Activated CD4-positive, alpha-beta T cell treated with anti-CD3 and anti-CD28 coated beads, Interleukin-2, amount 50 U/mL, for 24 hours (primary cell): ENCODE measurements at places on chromosomes 4 and X.
A peak's percentile ranks its signal among the peaks of the same experiment; 100 is the strongest.

GRCh38 chrX:19686876-19687275 lies 171.6 kb upstream of the MAP3K15 start:
- no peak for DNase-seq

DNA sequence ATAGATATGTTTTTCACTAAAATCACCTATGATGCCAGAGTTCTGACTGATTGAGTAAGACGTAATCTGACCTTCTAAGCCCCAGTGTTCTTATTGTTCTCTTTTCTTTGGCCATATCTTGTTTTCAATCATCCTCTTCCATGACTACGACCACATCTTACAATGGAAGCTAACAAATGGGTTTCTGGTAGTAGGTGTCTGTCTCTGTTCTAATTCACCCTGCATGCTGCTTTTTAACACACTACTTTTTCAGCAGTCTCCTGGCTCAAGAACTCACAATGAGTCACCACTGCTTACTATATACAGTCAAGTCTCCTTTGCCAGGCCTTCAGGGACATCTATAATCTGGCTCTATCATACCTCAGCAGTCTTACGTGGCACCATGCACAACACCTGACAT lies 146.1 kb downstream of the NEXMIF start:
- DNase-seq = no peak

- no peak for DNase-seq
Measured at GRCh38 chr4:176778063-176778462, 14.7 kb downstream of the VEGFC start.

DNA sequence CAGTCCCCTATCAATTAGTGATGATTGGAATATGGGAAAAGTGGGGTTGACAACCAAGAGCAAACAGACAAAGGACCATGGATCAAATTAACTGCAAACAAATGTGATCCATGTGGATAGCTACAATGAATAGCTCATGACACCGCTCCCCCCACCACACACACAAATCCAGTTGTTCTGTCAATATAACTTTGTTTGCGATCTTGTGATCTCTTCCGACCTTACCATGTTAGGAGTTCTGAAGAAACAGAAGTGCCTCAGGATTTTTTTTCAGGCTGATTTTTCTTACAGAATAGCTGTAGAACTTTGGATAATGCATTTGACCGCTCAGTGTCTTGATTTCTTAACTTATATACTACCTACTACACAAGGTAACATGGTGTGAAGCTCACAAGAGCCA lies 116.6 kb downstream of the SH2D1A start:
- no peak for DNase-seq

DNA sequence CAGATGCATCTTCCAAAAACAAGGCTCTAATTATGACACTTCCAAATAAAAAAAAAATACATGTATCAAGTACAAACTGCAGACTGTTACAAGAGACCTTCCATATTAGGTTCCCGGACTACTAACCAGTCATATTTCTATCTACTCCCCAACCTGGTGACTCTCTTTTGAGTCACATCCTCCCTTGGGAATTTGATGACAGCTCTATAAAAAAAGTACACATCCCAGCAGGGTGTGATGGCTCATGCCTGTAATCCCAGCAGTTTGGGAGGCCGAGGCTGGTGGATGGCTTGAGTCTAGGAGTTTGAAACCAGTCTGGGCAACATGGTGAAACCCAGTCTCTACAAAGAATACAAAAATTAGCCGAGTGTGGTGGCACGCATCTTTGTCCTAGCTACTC lies 14.9 kb downstream of the RPGR start:
- DNase-seq = no peak

- DNase-seq = no peak
Measured at GRCh38 chr4:168737806-168738172, 240.9 kb downstream of the PALLD start.

GRCh38 chrX:5306654-5307121 lies 922.0 kb downstream of the NLGN4X start:
- DNase-seq = no peak

GRCh38 chr4:75598390-75598789 lies 31.9 kb downstream of the CDKL2 start:
- DNase-seq = no peak

DNA sequence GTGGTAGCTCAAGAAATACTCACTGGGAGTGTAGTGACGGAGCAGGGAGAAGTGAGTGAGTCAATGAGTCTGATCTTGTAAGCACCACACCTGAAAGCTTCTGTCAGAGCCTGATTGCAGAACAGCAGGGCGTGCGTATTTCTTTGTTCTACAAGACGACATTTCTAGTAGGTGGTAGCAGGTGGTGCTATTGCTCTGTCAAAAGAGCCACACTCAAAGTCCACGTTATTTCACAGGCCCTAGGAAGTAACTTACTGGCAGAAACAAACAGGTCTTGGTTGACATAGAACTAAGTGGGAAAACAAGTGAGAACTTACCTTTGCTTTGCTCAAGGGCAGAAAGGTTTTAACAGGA lies 46.4 kb upstream of the SPRY1 start:
- no peak for DNase-seq

GRCh38 chr4:83704786-83705185 lies 168.9 kb downstream of the GPAT3 start:
- no peak for DNase-seq

DNA sequence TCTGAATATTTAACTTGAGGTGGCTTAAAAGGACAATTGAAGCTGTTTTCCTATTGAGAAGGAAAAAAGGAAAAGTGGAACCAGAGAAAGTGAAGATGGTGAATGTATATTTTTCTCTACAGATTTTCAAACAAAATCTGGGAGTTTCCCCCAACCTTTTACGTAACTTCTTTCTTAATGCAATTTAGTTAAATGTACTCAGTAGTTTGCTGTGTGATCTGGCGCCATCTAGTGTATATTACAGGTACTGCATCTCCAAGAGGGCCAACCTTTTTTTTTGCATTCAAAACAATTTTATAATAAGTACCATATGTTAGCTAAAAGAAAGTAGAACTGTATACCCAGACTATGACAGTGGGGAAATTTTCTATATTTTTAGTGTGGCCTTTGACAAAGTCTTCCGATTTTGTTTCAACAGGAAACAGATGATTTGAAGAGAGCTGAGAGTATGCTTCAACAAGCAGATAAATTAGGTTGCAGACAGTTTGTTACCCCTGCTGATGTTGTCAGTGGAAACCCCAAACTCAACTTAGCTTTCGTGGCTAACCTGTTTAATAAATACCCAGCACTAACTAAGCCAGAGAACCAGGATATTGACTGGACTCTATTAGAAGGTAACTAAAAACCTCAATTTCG lies 82.0 kb downstream of the PLS3 start:
- DNase-seq = no peak

DNA sequence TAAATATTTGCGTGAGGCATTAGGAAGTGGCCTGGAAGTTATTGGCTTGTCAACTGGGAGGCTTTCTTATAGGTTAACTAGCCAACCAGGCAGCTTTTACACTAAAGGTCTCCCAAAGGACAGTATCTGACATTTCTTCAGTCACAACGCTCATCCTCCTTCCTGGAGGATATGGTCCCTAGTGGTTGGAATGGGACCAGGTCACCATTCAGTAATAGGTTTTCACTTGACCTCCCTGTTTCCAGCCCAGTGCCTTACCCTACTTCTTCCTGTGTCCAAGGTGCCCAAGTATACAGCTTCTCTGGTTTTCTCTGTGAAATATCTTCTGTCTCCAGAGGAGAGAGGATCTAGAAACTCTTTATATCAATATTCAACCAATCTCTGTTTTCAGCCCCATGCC lies 38.5 kb downstream of the RPS6KA3 start:
- no peak for DNase-seq

- no peak for DNase-seq
Measured at GRCh38 chr4:48366611-48367010, 25.3 kb downstream of the SLAIN2 start.

DNA sequence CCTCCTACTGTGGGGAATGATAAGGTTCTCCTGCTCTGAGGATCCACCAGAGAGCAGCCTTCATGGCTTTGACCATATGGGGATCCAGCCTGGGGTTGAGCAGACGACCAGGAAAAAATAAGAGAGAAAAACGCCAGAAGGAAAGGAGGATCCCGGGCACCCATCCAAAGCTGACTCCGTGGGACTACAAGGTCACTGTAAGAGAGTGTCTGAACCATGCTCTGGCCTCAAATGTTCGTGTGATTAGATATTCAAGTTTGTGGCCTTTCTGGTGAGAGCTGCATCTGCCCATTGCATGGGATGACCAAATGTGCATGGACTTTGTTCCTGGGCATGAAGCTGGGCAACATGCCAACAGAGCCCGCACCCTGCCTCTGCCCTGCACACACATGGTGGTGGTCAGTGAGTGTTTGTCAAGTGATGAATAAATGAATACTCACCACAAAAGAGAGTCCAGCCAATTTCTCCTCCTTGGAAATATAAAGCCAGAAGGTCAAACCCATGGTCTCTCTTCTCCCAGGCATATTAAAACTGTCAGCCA lies 346.0 kb upstream of the GATB start:
- DNase-seq = no peak

DNA sequence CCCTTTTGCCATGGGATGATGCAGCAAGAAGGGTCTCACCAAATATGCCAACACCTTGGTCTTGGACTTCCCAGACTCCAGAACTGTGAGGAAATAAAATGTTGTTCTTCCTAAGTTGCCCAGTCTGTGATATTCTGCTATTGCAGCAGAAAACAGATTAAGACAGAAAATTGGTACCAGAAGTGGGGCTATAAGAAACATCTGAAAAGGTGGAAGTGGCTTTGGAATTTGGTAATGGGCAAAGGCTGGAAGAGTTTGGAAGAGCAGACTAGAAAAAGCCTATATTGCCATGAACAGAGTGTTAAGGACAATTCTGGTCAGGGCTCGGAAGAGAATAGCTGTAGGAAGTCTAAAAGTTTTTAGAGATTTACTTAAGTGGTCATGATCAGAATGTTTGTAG lies 27.4 kb downstream of the CASP6 start:
- no peak for DNase-seq

DNA sequence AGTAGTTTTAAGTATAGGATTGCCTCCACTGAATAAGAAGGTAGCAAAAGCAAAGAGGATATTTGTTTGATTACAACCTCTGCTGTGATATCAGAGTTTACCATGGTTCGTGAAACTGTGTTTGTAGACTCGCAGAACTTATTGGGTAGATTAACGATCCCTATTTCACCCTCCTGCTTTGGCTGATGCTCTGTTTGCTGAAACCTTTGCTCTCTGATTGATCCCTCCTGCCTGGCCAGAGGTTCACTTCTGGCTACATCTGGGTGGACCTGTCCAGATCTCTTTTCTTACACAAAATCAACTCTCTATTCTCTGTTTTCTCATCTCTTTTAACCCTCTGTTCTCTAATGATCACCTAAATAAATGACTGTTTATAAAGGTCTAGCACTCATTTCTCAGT lies 37.9 kb upstream of the TMEM192 start:
- DNase-seq = no peak

DNA sequence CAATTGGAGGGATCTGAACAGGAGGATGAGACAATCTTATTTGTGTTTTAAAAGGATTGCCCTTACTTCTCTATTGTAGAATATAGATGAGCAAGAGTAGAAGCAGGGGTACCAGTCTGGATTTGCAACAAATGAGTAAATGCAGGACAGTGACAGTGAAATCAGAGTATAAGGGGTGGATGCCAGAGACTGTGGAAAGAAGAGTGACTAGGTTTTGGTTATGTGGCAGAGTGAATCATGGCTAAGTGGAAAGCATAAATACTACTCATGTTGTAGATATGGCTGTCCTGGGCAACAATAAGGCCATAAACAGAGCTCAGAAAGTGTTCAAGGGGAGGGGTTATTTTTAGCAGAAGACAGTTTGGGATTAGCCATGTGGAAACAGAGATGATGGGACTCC lies 6.0 kb upstream of the VSIG4 start:
- peak; percentile 14 for DNase-seq

- DNase-seq = no peak
Measured at GRCh38 chr4:184790826-184791225, 34.9 kb downstream of the ACSL1 start.

GRCh38 chr4:185280608-185281007 lies 71.2 kb downstream of the SNX25 start:
- DNase-seq = no peak

GRCh38 chrX:15564981-15565579 lies 35.7 kb downstream of the ACE2 start:
- no peak for DNase-seq

DNA sequence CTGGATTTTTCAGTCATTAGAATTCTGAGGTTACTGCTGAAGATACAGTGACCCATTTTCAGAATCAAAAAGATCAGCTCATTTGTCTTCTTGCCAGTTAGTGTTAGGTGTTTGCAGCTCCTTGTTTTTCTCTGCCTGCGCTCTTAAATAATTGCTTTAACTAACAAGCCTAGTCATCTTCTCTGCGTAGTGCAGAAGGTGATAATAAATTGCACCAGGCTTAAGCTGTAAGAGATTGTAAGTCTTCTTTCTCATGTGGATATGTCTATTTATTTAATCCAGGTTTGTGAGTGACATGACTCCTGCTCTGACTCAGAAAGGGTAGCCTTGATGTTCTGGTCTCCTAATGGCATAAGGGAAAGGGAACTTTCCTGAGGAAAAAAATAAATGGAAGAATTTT lies 167.2 kb downstream of the CEP135 start:
- DNase-seq = no peak

- DNase-seq = no peak
Measured at GRCh38 chrX:55102754-55103153, 13.9 kb downstream of the PAGE2 start.

GRCh38 chr4:7095611-7096155 lies 27.8 kb upstream of the GRPEL1 start:
- DNase-seq = no peak

DNA sequence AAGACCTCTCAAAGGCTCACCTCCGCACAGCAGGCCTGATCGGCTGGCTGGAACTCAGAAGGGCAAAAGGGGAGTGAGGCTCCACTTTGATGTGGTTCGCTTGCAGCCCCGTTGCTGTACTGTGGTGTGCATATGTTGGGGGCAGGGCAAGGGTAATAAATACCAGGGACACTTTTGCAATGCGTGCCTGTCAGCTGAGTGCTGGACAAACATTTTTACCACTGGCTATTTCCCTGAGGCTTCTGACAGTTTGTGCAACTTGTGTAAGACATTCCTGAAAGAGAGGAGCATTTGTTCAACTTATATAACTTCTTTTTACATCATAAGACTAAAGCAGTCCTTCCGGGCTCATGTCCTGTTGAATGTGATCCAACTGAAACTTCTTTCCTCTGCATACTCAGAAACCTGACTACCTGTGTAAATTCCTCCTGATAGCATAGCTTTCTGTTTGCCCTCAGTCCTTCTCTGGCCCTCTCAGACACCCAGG lies 82.3 kb downstream of the SPRY1 start:
- no peak for DNase-seq

GRCh38 chr4:34432706-34433105 lies 1811.6 kb downstream of the ARAP2 start:
- no peak for DNase-seq

DNA sequence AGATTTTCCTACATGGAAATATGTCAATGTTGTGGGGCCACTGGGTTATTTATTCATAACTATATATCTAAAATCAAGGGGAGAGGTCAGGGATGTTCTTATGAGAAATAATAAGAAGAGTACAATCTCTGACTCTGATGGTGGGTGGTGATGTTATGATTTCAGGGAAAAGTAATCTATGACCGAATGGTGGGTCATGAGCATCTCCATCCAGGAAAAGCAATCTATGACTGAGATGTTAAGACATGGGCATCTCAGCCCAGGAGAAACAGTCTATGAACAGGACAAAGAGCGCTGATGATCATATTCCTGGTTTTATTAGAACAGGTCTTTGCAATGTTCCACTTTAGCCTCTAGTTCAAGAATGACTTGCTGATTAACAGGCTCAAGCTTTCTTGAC lies 137.1 kb downstream of the ARSF start:
- no peak for DNase-seq
